Stimulated activated CD8-positive, alpha-beta memory T cell treated with anti-CD3 and anti-CD28 coated beads, Interleukin-4, amount 100 ng/mL, for 1 hour (primary cell): ENCODE measurements at places on chromosomes 3 and 15.
A peak's percentile ranks its signal among the peaks of the same experiment; 100 is the strongest.

DNA sequence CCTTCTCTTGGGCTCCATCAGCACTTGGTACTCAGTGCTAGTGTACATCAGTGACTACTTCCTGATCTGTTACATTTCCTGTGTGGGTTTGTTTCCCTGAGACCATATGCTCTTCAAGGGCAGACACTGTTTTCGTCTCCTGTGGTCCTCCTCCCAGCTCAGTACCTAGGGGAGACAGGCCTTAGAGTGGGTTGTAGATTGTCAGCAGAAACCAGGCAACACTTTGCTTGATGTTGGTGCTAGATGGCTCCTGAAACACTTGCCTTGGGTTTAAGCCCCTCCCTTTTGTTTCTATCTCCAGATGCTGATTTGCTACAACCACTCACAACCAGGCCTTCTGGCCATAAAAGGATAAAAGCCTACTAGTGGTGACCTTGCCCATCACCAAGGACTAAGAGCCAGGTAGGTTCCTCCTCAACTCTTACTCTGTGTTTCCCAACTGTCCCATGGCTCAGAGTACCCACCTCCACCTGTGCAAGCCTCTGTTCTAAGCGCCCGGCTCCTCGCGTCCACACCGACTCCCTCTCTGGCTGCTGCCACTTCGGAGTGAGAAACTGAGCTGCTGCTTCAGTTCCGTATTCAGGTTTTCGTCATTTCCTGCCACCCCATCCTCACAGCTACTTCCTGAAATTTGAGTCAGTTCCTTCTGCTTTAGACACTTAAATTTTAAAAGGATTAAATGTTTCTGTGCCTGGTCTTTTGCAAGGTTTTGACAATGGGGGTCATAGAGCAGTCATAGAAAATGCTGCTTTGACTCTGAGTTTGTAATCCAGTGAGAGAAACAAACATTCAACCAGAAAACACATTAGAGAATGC, at the start of gene HCLS1:
Gene HCLS1 (minus strand): TSS at position 548 of the 816 bp plus-strand sequence. CDS start 2,556 bp downstream, outside the sequence.
- DNase-seq, result peak; percentile 28

DNA sequence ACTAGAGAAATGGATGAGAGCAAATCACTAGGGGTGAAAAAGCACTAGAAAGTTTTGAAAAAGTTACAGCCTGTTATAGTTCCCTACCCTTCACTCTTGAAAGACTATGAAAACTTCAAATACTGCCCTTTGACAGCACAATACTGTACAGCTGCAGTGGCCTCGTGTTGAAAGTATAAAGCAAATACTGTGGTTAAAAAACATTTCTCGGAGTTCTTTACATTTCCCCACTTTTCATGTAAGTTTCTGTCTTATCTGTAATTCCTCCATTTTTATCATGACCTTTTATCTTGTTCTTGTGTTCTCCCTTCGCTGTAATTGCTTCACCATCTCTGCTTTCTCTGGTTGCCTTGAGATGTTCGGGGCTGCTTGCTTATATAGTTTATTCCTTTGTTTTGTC, 423.8 kb upstream of the CFAP20DC start:
- DNase-seq, result no peak

DNA sequence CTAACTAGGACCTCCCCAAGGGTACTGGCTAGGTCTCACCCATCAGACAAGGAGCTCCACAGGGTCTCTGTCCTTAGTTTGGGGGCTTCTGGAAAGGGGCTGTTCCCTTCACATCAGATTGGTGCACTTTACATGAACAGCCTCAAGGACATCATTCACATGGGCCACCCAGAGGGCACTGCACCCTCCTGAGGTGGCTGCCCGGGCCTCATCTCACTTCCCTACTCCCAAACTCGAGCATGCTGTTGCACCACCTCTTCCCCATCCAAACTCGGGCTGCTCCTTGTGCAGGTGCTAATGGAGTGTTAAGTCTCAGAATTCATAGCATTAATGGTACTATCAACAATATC, 48.1 kb downstream of the RAB11A start:
- DNase-seq, result no peak

DNA sequence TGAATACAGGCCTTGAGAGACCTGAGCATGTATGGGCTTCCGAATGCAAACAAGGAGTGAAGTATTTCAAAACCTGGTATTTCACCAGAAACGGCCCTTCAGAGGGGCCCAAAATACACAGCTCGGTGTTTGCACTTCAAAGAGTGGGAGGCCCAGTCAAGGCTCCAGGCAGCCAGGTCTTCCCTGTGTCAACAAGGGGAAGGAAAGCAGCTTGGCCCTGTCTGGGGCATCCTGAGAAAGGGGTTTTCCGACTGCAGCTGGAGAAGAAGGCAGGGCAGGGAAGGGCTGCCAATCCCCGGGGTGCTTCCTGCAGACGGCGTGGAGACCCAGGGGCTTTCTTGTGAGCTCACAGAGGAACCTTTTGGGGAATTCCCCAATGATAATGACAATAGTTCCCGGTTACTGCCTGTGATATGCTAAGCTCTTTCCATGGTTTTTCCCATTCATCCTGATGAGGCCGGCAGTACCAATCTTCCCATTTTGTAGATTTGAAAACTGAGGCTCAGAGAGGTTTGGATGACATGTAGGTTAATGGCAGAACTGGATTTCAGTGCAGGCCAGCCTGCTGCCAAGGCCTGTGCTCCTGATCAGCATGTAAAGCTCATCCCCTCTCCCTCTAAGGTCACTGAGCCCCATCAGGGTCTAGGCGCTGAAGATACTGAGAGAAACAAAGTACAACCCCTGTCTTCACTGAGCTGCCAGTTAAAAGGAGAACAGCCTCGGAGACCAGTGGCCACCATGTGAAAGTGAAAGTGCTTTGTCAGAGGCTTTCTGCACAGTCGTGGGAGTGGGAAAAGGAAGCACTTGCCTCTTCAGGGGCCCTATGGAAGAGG, 43.0 kb upstream of the TLE3 start:
- DNase-seq, result no peak

GRCh38 chr3:4071481-4072184, 231.5 kb upstream of the SETMAR start:
- DNase-seq, result no peak

DNA sequence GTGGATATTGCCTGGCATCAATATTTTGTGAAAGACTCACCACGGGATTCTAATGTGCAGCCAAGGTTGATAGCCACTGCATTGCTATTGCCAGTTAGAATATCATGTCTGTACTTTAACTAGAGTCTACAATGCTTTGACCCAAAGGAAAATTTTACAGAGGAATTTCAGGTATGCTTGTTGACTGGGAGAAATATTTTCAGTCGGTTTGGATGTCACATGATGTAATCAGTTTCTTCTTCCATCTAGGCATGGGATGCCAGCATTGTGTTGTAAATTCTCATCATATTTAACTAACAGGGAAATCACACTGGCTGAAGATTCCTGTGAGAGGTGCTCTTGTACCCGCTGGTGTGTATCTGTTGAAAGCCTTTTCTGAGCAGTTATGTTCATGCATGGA, 508.9 kb upstream of the ADAMTS9 start:
- no peak for DNase-seq

- DNase-seq, result no peak
Measured at GRCh38 chr15:89090791-89091626, 2.8 kb downstream of the ABHD2 start.

GRCh38 chr3:184727357-184728009, 15.6 kb upstream of the MAGEF1 start:
- DNase-seq, result no peak

DNA sequence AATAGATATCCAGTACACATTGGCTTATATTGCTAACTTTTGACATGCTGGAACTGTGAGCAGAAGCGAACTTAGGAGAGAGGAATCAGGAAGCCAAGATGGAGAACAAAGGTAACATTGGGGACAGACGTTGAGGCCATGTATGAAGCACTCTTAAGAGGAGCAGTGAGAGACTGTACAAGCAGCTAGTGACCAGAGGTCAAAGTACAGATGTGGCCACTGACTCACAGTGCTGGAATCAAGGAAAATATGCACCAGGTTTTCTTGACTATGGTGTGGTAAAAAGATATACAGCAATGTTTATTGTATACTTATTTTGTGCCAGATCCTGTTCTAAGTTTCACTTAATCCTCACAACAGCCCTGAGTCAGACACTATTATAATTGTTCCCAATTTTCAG, 2.0 kb upstream of the IL20RB start:
- DNase-seq, result no peak

GRCh38 chr3:14329116-14329830, 73.1 kb upstream of the SLC6A6 start:
- DNase-seq, result no peak

- DNase-seq, result no peak
Measured at GRCh38 chr15:37098468-37099318, 1.7 kb downstream of the MEIS2 start.

GRCh38 chr3:79366414-79366813, 401.4 kb downstream of the ROBO1 start:
- no peak for DNase-seq

DNA sequence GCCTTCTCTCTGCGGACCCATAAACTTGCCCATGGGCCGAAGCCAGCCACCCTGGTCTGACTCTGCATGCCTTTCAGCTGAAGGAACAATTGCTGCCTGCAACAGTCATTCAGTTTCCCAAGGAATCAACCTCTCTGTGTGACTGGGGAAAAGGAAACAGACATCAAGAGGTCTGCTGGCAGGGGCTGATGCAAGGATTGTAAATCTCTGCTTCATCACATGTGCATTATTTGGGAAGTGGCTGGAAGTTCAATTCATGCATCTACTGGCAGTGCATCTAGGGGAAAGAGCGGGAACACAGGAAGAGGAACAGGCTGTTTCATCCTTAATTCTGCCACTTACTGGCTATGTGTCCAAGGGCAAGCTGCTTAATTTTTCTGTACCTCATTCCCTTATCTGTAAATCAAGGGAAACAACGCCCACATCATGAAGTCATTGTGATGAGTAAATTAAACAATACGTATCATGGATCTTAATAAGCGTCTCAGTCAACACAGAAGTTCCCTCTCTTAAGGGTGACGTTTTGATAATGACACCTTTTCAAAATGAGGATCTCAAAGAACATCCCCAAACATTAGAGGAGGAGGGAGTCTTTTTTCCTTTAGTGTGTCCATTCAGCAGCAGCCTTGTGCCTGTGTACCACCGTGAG, 17.4 kb upstream of the ADPGK start:
- DNase-seq, result no peak

- DNase-seq, result no peak
Measured at GRCh38 chr3:55675478-55675877, 188.4 kb upstream of the WNT5A start.

GRCh38 chr3:60308808-60309207, 942.4 kb downstream of the FHIT start:
- no peak for DNase-seq

DNA sequence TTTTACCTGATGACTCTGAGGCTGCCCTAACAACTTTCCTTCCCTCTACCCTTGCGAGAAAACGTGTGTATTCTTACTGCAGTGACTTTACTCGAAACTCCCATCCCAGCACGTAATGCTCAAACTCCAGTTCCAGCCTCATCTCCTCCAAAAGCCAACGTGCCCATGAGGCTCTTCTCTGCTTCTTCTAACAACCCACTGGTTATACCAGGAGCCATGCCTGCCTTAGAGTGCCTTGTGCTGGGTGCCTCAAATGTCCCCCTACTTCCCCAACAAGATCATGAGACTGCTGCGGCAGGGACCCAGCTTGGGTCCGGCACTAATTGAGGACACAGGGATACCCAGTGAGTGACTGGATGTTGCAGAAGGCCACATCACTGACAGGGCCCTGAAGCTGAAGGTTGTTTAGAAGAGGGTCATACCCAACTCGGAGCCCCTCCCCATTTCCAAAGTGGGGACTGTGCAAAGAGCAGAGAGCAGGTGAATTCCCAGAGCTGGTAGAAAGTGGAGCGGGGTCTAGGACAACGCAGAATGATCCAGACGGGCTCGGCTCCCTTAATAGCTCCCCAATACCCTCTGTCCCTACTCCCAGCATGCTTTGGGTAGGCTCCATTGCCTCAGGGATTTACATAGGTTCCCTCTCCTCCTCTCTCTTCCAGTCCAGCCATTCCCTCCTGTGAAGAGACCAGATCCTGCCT, 71.4 kb downstream of the BDH1 start:
- no peak for DNase-seq

DNA sequence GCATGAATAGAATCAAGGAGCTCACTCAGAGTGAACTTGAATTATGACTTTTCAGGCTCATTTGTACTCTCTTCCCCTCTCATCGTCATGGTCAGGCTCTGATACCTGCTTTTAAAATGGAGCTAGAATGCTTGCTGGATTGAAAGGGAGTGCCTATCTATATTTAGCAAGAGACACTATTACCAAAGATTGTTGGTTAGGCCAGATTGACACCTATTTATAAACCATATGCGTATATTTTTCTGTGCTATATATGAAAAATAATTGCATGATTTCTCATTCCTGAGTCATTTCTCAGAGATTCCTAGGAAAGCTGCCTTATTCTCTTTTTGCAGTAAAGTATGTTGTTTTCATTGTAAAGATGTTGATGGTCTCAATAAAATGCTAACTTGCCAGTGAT, 9.6 kb downstream of the CCNDBP1 start:
- no peak for DNase-seq

DNA sequence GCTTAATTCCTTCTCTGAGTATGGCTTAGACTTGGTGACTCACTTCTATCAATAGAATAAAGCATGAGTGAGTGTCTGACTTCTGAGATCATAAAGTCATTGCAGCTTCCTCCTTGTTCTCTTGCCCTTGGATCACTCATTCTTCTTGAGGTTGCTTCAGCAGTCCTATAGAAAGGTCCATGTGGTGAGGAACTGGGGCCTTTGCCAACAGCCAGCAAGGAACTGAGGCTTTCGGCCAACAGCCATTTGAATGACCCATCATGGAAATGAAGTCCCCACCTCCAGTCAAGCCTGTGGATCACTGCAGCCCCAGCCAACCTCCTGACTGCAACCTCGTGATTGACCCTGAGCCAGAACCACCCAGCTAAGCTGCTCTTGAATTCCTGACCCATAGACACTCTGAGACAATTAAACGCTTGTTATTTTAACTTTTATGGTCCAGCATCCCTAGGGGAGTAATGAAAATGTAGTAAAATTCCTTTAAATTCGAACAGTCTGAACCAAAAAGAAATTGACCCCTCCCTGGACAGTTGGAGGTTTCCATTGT, 84.5 kb downstream of the WDR76 start:
- DNase-seq, result no peak

GRCh38 chr3:79161941-79162340, 605.9 kb downstream of the ROBO1 start:
- DNase-seq, result no peak

- no peak for DNase-seq
Measured at GRCh38 chr3:24220859-24221657, 273.6 kb downstream of the THRB start.

DNA sequence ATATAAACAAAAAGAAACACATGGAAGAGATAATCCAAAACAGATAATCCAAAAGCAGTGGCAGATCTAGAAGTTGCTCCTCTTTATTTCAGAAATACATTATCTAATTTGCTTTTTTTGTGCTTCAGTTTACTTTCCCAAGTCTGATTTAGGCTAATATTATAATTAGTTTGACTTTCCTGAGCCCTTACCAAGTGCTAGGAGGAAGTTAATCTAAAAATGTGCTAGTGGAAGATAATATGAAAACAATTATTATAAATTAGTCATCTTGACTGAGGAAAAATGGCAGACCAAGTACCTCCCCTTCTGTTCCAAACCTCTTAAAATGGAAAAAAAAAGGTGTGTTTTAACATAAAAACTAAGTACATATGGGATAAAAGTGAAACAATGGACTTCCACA, 17.5 kb downstream of the SLC9A9 start:
- DNase-seq, result no peak

GRCh38 chr3:98770261-98771039, 7.3 kb downstream of the ST3GAL6 start:
- no peak for DNase-seq
